ENCODE measurements at places on chromosomes 7 and 10.

DNA sequence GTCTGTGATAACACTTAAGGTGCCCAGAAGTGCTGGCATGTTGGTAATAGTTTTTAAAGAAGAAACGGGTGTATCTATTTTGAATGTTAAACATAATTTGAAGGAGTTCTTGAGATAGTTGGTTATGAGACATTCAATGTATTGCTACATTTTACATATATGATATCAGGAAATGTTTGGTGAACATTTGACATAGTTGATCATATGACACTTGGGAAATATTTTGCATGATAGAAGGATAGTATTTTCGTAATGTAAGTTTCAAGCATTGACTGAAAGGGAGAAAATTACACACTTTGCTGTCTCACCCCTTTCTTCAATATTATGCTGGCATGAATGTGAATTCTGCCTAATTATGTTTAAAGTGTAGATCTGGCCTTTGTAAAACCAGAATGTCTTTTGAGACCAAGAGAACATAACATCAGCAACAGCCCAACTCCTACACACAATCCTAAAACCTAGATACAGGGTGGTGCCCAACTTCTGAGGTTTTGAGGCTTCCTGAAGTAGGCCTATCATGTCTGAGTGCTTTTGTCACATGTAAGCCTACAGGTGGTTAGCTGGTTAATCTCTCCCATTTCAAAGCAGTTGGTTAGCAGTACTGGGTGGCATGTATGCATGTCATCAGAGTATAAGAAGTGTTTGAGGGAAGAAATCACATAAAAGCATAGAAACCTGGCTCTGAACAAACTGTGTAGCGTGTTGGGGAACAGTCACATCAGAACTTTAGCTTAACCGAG, 2.1 kb downstream of the ADD3 start:
- DNase-seq, result no peak

DNA sequence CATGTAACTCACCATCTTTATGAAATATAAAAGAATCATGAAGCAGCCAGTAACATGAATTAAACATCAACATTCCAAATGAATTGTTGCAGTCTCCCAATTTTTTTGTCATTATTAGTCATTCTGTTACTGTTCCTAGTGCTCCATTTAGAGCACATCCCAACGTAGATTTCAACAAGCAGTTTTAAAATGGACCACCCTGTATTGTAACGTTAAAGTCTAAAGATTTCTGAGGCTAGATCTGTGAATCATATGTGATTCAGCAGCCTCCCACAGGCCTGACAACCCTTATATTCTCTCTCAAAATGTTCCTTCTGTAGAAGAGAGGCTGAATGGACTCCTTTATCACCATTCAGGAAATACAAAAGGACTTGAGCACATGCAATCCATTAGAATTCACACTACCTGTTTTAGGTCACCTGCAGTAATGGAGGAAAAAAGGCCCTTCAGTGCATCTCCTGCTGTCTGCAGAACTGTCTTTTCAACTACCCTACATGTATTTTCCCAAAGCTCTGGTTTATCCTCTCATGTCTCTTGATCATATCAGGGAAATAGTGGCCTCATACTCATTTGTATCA, 81.4 kb downstream of the CACNA2D1 start:
- DNase-seq, result peak; percentile 25

DNA sequence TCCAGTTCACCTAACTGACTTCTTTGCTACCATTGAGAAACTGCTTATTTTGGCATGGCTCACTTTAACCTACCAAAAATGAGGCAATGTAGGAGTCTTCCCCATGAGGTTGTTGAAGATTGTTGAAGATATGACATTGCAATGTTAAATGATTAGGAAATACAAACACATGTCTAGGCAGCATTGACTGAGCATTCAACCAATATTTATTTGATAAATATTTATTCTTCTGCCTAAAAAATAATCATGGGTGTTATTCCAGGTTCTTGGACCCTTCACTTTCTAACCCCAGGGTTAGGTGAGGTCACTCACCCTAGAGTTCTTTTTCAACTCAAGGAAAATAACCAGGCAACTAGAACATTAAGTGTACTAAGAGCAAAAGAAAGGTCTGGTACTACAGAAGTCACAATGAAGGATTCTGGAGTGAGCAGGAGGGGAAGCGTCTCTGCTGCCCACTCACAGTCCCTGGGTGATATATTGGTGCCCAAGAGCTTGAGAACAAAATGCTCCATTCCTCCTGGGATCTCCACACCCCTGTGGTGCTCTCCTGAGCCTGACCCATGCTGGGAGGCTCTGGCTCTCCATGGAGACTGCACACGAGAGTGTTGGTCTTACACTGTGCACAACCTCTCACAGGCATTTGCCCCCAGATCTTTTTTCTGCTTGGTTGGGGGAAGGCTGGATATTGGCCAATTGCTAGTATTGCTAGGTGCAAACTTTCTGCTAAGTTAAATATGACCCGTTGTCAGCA, 123.4 kb downstream of the SPAG6 start:
- no peak for DNase-seq

DNA sequence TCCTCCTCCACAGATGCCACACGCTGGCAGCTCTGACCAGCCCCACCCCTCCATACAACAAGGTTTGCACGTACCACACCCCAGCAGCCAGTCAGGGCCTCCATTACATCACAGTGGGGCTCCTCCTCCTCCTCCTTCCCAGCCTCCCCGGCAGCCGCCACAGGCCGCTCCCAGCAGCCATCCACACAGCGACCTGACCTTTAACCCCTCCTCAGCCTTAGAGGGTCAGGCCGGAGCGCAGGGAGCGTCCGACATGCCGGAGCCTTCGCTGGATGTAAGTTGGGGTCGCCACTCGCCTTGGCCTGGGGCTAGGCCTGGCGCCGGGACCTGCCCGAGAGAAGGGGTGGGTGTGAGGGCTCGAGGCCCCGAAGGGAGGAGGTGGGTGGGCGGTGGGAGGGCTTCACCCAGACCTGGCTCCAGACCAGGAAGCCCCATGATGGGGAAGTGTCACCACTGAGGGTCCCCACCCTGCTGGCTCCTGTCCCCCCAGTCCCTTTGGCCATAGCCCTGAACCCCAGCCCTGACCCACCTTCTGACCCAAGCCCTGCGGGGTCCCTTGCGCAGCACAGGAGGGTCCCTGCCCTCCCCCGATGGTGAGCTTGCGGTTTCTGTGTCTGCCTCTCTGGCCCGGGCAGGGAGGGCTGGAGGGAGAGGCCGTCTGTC, 36.2 kb upstream of the PPIF start:
- no peak for DNase-seq

- no peak for DNase-seq
Observed at GRCh38 chr7:79515358-79515757, 61.9 kb upstream of the MAGI2 start.

- DNase-seq, result no peak
Observed at GRCh38 chr10:78025685-78026364, 3.5 kb downstream of the POLR3A start.

- no peak for DNase-seq
Observed at GRCh38 chr10:88833723-88834122, 17.9 kb downstream of the ANKRD22 start.

DNA sequence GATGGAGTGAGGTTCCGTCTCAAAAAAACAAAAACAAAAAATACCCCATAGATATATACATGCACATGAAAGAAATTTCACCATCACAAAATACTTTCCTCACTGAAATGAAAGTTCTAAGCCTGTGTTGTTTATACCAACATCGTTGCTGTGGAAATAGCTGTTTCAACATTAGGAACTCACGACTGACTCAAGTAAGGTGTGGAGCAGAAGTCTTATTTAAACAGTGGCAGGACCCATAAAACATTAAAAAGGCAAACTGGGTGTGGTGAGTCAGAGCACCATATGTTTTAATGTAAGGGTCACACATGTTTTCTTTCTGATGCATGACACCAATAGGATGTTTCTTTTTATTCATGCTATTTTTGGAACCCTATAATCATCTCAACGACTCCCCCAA, 48.3 kb downstream of the BAIAP2L1 start:
- peak; percentile 44 for DNase-seq

- no peak for DNase-seq
Observed at GRCh38 chr7:44128721-44129582, 5.6 kb upstream of the POLD2 start.

DNA sequence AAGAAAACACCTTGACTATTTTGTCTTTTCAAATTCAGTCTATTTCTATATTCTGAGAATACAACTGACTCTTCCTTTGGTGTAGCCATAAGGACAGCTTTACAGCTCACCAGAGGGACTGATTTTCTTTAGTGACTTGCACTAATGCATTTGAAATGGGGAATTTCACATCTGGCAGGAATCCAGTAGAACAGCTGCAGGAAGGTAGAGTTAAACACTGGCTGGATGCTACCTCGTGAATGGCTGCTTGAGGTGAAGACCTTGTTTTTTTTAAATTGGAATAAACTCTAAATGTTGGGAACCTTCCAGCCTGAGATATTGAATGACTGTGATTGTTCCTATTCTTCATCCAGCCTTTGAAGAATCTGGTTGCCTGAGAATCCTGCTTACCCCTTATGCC, 139.5 kb upstream of the STK17A start:
- DNase-seq, result no peak

DNA sequence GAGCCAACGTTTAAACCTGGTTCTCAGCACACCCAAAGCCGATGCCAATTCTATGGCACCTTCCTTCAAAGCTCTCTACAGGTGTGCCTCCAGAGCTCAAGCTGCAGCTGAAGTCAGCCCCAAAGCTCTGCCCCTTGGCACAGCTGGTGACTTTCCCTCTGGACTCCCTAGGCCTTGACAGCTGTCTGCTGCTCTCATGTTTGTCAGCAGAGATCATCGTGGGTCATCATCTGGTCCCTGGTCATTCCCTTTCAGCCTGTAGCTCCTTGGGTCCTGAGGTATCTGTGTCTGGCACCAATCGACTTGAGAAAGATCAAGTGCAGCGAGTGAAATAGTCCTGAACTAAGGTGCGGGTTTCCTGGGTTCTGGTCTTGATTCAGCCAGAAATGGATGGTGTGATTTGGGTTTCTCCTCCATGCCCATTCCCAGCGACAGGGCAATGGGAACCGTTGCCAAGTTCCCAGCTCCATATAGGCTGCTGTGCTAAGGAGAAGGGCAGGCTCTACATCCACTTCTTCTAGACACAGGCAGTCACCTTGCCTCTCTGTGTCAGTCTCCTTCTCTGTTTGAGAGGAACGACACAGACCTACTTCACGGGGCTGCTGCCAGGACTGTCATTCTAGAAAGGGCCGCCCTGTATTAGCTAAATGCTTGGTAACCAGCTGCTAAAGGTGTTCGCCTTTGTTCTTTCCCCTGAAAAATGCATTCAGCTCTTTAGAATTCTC, 3.6 kb downstream of the PKD1L1 start:
- DNase-seq, result no peak

GRCh38 chr7:70700941-70701425, 431.0 kb upstream of the GALNT17 start:
- no peak for DNase-seq

DNA sequence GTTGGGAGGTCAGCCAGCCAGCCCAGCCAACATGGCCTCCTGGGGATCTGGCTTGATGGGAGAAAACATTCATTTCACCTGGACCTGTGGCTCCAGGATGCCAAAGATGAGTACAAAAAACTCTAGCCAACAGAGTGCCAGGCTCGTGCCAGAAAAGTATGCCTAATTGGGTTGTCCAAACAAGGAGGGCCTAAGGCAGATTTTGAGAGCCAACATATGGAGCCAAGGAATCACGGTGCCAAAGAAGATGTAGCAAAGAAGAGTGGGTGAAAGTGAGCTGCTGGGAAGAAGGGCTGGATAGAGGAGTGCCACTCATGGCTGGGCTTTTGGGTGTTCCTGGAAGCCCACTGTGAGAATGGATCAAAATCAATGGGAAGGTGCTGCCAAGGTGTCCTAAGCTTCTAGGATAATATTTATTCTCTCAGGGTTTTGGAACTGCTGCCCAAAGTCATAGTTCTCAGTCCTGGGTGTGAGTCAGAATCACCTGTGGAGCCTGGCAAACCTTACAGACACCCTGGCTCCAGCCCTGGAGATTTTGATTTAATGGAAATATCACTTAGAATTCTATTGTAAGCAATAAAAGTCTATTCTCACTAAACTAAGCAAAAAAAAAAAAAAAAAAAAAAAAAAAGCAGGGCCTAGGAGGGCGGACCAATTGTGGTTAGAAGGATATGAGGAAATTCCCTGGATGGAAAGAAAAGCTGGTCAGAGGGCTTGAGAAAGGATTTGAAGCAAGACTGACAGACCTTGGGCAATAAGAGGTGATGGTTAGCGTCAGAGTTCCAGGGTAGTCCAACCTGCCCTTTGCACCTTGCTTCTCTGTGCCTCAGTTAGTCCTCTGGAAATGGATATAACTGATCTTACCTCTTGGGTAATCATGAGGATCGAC, 182.2 kb upstream of the PRR15 start:
- DNase-seq, result no peak

- DNase-seq, result no peak
Observed at GRCh38 chr7:139683137-139683921, 94.5 kb downstream of the HIPK2 start.

DNA sequence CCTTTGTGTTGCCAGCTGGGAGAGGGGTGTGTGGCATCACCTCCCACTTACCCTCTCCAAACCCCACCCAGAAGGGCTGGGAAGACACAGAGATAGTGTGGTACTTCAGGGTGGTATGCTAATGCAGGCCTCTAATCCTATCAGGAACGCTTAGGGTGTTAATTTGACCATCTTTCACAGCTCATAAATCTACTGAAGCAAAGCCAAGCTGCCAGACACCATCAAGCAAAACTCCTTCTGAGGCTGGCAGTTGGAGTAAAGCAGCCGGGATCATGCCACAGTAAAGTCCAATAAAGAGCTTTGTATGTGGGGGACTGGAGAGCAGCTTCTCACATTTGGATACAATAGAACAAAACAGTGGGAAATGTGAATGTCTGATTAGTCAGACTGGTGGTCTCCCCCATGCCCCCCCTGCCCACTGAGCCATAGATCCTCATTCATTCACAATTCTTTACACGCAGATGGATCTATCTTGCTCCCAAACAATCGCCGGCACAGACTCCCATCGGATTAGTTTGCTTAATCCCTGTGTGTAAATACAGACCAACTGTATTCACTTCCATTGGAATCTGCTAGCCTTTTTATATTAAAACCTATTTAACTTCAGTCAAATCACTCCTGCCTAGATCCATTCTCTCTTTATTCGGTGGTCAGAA, 29.6 kb downstream of the FGFBP3 start:
- no peak for DNase-seq

DNA sequence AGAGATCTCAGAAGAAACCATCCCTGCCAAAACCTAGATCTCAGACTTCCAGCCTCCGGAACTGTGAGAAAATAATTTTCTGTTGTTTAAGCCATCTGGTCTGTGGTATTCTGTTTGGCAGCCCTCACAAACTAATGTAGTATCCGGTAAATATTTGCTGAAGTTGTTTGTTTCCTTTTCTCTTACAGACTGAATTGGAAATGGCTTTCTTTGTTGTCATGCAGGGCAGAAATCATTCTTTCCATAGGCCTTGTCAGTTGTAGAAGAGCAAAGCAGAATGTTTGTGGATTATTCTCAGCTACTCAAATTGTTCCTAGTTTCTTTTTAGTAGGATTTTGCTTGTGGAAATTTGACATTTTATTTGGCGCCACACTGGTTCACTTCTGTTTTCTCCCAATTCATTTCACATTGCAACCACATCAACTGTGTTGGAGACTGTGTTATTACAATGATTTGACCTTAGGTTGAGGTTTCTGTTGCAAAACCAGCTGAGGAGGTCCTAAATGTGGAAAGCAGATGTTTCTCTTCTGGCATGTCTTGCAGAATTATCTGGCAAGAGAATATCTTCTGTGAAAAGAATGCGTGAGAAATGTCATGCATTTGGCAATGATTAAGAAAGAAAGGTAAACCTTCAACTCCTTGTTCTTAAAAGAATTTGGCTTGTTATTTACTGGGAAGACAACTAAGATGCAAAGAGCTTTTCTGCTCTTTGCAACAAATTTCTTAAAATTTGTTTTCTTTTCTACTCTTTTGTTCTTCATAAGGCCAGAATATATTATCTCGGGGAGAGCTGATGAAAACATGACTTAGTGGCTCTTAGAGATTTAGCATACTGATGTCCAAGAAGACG, 25.8 kb downstream of the ACTA2 start:
- DNase-seq, result no peak

All from NCI-H2227 treated with DMSO at 0.1 percent for 48 hours (cell line).